ENCODE measurements at places on chromosomes 12 and 14.

DNA sequence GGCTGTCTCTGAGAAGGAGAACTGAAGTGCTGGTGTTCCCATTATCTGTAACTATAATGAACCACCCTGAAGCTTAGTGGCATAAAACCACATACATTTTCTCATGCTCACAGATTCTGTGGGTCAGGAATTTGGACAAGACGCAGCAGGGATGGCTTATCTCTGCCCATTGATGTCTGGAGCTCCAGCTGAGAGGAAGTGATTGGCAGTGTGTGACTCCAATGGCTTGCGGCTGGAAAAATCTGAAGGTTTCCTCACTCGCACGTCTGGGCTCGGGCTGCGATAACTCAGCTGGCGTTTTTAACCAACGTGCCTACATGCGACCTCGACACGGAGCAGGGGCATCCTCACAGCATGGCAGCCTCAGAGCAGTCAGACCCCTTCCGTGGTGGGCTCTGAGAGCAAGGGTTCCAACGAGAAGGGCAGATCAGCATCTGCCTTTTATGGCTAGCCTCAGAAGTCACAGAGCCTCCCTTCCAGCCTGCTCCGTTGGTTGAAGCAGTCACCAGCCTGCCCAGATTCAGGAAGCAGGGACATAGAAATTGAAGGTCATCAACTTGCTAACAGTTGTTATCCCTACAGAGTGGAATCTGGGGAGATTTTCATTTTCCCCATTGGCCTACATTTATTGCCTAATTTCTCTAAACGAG, 143.3 kb upstream of the BCL2L14 start:
- peak; percentile 41 for DNase-seq

DNA sequence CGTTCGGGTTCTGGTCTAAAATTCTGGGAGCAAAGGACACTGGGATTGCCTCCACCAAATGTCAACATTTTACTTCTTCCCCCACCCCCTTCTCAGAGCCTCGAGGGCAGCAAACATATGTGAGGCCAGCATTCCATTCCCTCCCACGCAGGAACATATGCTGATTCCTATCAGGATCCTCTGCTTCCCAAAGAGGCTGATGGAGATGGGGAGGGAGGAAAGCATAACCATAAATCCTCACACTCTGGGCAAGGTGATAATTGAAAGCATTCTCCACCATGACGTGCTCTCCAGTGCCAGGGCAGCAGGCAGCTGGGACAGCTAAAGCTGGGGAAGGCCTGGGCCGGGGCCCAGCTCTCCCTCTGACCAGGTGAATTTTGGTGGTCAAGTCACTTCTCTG, 395.0 kb downstream of the ZFP36L1 start:
- DNase-seq: peak; percentile 76

- no peak for DNase-seq
Observed at GRCh38 chr14:69674546-69675244, 63.3 kb downstream of the SUSD6 start.

DNA sequence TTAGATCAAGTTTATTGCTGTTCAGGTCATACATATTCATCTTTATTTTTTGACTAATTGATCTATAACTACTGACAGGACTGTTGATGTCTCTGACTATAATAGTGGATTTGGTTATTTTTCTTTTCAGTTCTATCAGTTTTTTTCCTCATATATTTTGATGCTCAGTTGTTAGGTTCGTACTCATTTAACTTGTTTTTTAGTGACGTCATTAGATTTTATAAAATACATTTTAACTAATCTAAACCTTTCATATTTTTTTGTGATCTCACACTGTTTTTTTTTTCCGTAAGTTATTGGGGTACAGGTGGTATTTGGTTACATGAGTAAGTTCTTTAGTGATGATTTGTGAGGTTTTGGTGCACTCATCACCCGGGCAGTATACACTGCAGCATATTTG, 841.2 kb upstream of the FBXO33 start:
- DNase-seq: no peak

- no peak for DNase-seq
Observed at GRCh38 chr12:130281153-130281799, 56.4 kb upstream of the PIWIL1 start.

GRCh38 chr12:103833095-103833775, 7.8 kb downstream of the NT5DC3 start:
- DNase-seq: no peak

DNA sequence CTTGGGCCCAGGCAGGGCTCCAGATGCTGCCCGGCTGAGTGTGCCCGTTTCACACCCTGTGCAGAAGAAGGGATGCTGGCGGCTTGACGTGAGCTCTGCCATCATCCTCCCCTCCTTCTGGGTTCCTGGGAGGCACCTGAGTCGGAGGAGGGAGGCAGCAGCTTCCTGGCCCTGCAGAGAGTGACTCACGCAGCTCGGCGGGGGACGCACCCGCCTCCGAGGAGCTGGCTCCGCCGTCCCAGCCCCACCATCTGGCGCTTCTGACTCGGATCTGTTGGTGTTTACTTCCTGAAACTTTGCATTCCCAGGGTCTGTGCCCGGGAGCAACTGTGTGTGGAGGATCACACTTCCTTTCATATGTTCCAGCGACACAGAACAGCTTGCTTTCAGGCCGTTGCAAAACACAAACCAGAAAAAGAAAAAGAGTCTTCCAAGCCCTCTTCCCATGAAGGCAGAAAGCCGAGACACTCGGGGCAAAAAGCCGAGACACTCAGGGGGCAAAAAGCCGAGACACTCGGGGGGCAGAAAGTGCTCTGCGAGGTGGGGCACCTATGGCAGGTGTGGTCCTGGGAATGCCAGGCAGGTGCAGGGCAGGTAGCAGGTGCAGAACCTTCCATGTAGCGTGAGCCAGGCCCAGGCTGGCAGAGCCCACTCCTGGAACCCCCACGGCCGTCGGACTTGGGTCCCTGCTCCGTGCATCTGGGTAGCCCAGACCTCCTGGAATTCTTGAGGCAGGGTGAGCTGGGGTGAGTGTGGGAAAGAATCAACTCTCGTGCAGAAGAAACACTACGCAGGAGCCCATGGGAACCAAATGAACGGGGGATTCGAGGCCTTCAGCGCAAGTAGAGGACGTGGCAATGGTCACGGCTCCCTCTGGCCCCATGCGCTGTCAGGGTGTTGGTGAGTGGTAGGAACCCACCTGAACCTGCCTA, 27.6 kb upstream of the GALNT9 start:
- DNase-seq: peak; percentile 26

- no peak for DNase-seq
Observed at GRCh38 chr12:113837528-113838296, 128.4 kb downstream of the RBM19 start.

- DNase-seq: no peak
Observed at GRCh38 chr12:102691773-102692555, 211.6 kb upstream of the IGF1 start.

GRCh38 chr14:103230021-103230420, 104.0 kb upstream of the EIF5 start:
- no peak for DNase-seq

GRCh38 chr12:47214771-47215170, 135.0 kb upstream of the AMIGO2 start:
- no peak for DNase-seq

GRCh38 chr12:15772405-15773018, 16.7 kb downstream of the EPS8 start:
- no peak for DNase-seq

- peak; percentile 30 for DNase-seq
Observed at GRCh38 chr12:93011100-93011499, 82.0 kb upstream of the EEA1 start.

DNA sequence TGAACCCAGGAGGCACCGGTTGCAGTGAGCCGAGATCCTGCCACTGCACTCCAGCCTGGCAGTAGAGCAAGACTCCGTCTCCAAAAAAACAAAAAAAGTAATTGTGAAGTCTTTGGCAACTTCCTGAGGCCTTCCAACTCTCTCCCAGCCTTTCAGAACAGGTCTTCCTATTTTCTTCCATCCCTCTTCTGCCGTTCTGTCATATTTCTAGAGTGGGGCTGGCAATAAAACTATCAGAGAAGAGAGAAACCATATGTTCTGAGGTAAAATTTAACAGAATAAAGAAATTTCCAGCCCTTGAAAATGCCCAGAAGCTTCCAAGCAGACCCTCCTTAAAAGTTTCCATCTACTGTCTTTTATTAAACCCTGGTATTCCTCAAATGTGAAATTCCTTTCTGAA, 100.4 kb downstream of the HMGA2 start:
- no peak for DNase-seq

DNA sequence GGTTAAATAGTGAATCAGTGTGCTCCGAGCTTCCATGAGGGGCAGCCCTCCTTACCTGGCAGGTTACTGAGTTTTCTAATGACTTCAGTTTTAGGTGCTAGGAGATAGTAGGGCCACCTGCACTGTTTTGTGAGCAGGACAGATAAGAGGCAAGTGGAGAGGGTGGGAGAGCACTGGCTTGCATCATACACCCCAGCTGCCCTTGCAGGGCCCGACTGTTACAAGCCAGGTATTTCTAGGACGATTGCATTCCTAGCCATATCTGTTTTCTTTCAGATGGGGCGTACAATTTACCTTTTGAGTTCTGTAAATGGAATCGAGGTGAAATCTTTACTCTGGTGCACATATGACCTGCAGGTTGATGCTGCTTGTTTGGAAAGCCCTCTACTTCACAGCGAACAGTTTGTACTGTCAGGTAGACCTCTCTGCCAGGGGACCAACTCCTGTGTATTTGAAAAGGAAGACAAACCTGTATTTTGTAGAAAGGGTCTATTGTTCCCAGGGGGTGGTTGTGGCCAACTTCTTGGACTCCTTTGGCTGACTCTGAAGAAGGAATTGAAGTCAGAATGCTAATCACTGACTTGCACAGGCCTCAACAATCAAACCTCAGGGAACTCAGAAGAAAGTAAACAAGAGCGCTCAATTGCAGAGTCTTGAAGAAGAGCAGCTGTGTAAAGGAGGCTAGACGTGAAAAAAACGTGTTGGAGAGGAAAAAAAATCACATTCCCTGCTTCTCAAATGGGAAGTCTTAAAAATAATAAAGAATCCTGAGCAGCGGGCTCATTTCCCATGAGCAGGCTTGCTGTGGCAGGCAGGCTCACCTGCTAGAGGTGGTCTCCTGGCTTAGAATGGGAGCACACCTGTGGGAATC, 57.3 kb downstream of the ETV6 start:
- no peak for DNase-seq

GRCh38 chr14:67733616-67734015, 31.9 kb downstream of the RDH12 start:
- no peak for DNase-seq

- DNase-seq: no peak
Observed at GRCh38 chr14:94707494-94707893, 62.4 kb downstream of the GSC start.

DNA sequence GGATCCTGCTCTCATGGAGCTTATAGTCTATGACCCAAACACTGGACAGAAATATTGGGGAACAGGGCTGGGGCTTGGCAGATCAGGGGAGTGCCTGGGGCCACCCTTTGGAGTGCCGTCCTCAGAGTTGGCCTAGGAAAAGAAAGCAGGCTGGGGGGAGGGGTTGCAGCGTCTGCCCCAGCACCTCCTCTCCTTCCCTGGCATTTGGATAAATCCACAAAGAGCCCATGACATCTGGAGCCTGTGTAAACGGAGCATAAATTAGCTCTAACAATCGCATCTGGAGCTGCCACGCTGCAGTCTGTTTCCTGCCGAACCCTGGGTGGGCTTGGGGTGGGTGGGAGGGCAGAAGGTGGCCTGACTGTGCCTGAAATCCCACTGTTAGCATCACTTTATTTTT, 63.8 kb downstream of the MVK start:
- no peak for DNase-seq

DNA sequence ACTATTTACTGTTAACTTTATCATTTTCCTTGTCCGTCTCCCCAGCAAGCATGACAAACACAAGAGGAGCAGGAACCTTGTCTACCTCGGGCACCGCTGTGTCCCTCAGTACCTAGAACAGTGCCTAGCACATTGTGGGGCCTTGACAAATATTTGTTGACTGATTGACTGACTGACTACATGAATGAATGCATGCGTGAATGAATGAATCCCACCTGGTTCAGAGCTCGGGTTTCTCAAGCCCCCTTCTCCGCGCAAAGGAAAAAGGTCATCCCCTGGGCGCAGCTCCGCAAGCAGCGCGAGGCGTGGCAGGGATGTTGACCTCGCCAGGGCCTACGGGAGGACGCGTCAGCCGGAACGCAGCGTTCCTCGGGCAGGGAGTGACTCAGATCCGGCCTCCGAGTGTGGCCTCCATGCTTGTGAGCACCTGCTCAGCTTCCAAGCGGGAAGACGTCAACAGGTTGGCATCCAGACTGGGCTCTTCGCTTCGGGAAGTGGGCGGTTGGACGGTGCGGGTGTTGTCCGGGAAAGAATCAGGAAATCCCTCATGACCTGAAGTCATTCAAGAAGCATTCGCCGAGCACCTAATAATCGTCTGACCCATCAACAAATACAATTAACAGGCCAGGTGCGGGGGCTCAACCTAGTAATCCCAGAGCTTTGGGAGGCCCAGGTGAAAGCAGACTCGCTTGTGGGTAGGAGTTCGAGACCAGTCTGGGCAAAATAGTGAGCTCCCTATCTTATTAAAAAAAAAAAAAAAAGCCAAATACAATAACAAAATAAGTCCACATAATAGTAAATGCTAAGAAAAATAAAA, 13.9 kb upstream of the UBC start:
- DNase-seq: peak; percentile 94

GRCh38 chr12:21677622-21678277, 20.1 kb upstream of the LDHB start:
- no peak for DNase-seq

GRCh38 chr12:52585946-52586345, 12.3 kb upstream of the KRT74 start:
- no peak for DNase-seq

GRCh38 chr12:55724226-55724939, 4.2 kb downstream of the RDH5 start:
- peak; percentile 38 for DNase-seq

DNA sequence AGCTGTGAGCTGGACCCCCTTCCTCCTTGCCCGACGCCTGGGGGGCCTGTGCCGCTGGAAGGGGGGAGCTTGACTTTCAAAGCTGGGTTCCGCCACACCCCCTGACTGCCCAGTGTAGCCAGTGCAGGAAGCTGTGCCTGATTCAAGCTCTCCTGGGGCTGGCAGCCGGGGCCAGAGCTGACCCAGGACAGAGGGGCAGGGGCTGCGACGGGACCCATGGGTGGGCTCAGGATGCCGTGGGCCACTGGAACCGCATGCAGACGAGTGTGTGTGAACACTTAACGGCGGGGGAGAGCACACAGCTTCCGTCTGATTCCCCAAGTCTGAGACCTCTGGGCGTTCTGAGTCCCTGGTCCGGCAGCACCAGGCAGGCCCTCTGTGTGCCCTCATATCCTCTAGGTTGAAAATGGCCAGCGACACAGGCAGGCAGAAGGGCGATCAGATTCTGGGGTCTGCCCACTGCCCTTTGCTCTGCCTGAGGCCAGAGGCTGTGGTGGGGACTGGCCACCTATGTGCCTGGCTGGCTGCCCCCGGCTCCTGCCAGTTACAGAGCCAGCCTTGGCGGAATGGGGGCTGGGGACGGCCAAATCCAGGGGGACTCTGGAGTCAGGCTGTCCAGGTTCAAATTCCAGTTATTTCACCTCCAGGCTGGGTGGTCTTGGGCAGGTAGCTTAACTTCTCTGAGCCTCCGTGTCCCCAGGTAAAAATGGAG, 54.0 kb downstream of the CYP46A1 start:
- DNase-seq: no peak

DNA sequence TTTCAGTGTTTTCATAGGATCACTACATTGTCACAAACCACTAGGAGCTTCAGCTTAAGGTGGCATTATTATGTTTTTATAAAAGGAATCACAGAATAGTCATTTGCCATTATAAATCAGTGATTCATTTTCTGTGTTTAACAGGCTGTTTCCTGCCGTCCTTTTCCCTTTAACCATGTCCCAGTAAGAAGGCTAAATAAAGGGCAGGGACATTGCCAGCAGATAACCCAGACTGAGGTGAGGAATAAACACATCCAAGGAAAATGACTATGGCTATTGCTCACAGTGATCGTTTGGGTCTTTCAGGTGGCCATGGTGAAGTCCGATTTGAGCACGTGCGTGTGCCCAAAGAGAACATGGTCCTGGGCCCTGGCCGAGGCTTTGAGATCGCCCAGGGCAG, 17.9 kb upstream of the ALDH2 start:
- DNase-seq: no peak

Data from astrocyte (in vitro differentiated cells and primary cell).